Stimulated activated CD8-positive, alpha-beta memory T cell treated with anti-CD3 and anti-CD28 coated beads, Interleukin-12 subunit alpha, Interleukin-12 subunit beta, amount 100 ng/mL, for 1 hour (primary cell): ENCODE measurements at places on chromosomes 11 and 22.

DNA sequence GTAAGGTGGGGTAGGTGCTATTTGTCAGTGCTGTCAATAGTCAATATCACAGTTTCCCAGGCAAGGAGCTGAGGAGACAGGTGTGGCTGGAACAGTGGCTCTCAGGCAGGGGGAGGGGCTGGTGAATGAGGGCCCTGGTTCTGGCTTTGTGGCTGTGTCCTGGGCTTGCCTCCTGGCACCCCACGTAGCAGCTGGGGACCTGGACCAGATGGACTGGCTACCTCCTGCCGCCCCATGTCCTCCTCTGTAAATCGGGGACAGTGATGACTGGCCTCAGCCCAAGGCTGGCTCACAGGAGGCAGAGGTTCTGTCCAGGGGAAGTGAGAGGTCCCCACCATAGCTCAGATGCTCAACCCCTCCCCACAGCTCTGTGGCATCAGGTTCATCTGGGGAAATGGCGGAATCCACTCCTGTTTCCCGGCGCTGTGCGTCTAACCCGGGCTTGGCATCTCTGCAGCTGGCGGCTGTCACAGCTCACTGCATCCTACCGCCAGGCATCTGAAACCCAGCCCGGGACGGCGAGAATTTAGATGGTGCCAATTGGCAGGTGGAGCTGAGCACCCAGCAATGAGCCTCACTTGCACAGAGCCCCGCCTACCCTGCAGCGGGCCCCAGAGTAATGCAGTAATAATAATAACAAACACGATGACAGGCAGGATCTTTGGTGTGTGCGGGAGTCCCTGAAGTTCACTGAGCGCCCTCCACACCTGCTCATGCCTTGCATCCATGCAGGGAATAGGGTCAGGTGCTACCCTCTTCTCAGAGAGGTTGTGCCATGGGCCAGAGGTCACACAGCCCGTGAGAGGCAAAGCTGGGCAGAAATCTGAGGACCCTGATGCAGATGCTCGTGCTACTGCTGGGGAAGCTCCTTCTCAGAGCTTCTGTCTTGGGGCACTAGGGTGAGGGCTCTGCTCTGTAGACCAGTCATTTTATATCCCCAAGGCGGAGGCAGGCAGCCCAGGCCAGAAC, 27.8 kb upstream of the SHISAL1 start:
- no peak for DNase-seq

- DNase-seq: no peak
Measured at GRCh38 chr11:100525635-100526034, 161.5 kb upstream of the ARHGAP42 start.

DNA sequence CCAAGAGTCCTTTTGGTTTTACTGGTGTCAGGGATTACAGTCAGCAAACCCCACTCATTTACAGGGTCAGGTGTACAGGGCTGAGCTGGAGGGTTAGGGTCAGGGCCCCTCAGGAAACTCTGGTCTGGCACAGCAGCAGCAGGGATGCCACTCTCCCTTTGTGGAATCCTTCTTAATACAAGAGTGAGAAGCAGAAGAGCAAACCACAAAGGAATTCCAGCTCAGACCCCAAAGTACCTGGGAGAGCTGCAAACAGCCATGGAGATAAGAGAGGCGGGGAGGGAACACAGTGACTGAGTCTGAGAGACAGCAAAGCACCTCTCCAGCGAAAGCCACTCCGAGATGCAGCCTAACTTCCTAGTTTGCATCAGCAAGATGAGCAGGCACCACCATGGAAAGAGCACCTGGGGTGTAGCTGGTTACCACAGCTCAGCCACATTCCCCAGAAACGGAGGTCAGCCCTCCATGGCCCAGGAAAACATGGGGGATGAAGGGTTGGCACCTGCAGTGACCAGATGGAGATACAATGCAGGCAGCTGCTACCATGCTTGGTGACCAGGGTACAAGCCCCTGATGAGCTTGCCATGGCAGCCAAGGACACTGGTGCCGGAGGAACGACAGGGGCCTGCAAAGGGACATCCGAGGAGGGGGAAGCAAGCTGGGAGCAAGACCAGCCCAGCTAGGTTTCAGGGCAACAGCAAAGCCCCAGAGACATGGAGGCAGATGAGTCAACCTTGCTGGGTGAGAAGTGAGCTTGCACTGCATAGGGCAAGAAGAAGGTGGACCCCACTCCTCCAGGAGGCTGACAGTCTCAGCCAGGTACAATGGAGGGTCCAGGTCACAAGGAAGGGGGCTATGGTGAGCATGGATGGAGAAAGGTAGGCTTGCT, 3.9 kb downstream of the BET1L start:
- no peak for DNase-seq

GRCh38 chr11:38305682-38306081, 1707.6 kb upstream of the RAG2 start:
- DNase-seq: no peak

DNA sequence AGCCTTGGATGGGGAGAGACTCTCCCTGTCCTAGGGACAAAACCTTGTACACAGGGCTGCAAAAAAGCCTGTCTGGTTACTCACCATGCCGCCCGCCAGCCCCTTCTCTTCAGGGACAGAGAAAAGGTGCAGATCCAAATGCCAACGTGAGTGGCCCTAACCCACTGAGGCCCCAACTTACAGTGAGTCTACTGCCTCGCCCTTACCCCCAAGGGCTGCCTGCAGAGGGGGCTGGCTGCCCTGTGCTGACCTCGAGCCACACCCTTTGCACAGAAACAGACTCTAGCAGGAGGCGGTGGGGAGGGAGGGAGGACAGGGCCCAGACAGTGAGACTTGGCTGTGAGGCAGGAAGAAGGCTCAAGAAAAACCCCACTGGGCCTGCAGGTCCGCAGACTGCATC, 13.6 kb upstream of the CHST1 start:
- DNase-seq: no peak

DNA sequence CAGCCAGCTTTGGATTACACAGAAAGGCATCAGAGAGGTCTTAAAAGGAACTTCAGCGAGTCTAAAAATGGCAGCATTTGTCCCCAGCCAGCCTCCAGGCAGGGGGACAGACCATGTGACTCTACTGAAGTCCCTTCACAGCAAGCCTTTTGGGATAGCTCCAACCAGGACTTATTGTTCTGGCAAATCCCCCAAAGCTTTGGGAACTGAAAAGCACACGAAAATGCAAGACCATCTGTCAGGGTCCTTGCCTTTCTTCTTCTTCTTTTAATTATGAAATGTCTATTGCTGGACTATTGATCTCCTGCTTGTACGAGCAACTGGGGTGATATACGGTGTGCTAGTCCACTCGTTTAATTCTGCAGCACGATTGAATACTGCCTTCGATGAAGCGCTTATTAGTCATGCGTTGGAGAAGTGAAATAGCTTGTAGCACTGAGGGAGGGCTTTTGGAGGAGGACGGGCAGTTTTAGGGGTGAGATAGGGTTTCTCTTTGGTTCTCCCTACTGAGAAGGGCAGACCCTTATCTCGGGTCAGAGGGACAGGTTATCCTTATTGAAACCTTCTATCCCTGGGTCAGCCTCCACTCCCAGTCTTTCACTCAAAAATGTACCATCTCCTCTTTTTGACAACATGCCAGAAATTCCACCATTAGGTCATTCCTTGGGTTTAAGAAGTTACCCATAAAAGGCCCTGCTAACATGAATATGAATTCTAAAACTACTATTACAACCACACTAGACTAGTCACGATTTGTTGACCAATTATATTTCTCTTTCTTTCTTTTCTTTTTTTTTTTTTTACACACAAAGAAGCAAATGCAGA, 416.4 kb downstream of the MIAT start:
- DNase-seq: no peak

- no peak for DNase-seq
Measured at GRCh38 chr11:125068368-125068767, 5.3 kb downstream of the SLC37A2 start.

GRCh38 chr22:47115518-47115890, 353.1 kb downstream of the TBC1D22A start:
- no peak for DNase-seq

DNA sequence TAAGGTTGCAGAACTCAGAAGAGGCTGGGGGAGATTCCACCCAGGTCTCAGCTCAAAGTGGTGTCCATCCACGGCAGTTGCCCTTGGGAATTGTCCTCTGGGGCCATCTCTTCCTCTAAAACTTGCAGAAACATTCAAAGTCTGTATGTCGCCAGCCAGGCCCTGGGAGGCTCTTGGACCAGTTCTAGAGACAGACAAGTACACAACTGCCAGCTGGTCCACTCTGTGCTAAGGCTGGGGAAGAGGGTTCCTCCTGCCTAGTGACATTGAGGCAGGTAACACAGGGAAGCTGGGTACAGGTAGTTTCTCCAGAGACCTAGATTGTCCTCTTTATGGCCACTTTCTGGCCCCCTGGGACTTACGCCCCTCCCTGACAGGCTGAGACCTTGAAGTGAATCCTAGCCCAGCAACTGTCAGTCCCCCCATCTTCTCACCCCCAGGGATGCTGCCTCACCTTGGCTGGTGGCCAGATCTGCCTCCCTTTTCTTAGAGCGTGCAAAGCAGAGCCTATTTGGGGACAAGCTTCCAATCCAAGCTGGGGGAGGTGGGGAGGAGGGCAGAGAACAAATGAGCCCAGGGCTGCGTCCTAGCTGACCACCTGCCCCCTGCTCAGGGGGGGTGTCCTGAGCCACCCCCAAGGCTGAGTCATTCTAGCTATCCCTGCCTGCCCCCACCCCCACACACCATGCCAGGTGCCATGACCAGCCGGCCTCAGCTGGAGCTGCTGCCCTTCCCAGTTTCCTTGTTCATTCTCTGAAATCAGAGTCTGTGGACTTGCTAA, 8.4 kb downstream of the FAM83F start:
- DNase-seq: no peak

GRCh38 chr11:117625237-117625636, 171.8 kb downstream of the DSCAML1 start:
- DNase-seq: no peak

DNA sequence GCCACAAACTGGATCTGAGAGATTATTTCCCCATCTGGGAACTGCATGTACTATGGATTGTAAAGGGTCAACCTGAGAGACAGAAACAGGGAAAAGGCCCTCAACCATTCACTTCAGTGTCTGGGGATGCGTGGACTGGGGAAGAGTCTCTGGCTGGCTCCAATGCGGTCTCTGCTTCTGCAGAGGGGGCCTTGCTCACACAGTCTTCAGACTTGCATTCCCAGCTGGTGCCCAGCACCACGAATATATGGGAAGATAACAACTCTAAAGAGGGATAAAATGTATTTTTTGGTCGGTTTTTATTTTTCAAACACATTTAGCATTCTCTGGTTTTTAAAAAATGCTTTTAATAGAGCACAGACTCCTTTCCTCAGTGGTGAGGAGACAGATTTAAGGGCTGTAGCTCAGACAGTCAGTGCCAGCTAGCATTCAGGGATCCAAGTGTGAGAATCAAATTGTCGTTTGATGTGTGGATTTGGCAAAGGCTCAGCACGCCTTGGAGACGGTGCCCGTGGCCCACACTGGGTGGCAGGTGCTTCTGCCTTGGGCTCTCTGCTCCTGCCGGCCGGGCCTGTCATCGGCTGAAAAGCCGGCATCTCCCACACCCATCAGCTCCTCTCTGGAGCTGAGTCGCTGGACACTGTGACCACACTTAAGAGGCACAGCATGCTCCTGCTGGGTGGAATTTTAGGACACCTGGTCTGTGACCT, 8.0 kb upstream of the EFCAB6 start:
- no peak for DNase-seq

- DNase-seq: no peak
Measured at GRCh38 chr22:36184433-36185025, 17.1 kb downstream of the APOL4 start.

DNA sequence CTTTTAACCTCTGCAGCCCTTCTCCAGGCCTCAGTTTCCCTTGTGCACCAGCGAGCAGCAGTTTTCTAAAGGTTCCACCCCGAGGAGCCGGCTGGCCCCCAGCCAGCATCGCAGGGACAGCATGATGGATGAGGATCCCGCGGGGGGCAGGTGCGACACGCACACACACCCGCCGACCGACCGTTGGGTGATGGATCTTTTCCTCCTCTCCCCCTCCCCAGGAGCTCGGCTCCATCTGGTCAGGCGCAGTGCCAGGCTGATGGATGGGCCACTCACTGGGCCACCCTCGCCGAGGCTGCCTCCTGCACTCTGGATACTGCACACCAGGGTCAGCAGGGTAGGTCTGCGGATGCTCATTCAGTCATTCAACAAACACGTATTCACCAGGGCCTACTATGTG, 12.8 kb upstream of the CABP7 start:
- no peak for DNase-seq
